D721Med (cell line): ENCODE measurements at places on chromosomes 4 and X.

DNA sequence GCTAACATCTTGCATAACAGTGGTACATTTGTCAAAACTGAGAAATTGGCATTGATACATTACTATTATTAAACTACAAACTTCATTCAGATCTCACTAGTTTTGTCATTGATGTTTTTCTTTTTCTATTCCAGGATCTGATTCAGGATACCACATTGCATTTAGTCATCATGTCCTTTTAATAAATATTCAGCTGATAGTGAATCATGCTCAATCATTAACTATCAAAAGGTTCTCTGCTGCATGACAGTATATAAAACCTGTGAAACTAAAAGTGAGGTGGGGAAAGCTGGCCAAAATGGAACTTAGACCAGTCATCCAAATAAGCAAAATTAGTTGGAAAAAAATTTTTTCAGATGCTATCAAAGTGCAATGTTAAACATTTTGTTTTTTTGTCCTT lies 28.1 kb upstream of the HS6ST2 start:
- no peak for DNase-seq

DNA sequence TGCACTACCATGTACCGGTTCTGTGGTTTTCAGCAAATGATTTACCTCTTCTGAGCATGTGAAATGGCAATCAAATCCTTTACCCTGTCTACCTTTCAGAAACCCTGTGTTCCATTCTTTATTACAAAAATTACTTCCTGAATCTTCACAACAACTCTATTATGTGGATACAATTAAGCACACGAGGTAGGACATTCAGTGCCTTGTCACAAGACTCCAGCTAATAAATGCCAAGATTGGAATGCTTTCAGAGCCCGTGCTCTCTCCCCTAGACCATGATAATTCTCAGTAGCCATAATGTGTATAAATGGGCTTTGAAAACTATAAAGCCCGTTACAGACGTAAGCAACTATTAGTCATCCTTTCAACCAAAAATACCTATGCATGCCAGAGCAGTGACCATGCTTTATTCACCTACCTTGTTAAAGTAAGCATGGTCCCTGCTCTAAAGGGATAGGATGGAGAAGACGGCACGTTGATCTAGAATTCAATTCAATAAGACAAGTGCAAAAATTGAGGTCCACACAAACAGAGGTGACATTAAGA lies 2.4 kb downstream of the RXFP1 start:
- DNase-seq, result no peak

DNA sequence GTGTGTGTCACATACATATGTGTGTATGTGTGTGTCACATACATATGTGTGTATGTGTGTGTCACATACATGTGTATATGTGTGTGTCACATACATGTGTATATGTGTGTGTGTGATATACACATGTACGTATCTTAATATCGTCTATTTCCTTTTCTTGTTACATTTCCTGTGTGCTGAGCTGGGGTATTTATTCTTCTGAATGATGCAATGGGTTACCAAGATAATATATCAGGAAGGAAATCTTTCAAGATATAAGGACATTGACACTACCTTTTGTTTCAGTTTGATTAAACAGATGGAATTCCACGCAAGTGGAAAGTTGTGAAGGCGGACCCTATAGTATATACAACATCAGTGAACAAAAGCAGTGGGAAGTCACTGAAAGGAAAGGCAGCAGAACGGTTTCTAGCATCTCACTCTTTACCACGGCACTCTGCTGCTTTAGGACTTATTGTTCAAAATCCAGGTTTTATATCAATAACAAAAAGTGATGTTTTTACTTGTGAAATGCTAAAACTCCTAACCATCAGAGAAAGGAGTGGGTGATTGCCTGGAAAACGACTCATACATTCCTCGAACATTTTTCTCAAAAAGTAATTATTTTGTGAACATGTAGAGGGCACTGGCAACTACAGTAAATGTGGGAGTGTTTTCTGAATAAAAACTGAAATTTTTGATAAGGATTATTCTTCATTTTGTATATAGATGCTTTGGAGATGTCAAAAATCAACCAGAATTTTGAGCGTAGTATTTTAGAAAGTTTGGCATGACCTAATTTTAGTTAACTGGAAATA lies 43.1 kb upstream of the IL21 start:
- no peak for DNase-seq

DNA sequence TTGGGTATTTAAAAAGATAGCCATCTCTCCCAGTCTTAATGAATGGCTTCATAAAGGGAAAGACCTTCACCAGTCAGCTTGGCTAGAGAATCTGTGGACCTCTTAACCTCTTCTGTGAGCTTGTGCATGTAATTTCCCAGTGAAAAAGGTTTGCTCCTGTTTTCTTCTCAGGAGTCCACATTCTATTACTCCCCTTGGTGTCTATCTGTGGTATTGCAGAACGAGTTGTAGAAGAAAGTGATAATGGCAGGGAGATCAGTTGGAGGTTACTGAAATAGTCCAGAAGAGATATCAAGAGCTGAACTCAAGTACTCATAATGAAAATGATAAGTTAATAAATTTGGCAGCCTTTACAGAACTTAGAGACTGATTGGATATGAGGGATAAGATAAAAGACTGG lies 16.5 kb upstream of the VAMP7 start:
- no peak for DNase-seq

GRCh38 chrX:31061091-31061490 lies 10.8 kb downstream of the FTHL17 start:
- no peak for DNase-seq

DNA sequence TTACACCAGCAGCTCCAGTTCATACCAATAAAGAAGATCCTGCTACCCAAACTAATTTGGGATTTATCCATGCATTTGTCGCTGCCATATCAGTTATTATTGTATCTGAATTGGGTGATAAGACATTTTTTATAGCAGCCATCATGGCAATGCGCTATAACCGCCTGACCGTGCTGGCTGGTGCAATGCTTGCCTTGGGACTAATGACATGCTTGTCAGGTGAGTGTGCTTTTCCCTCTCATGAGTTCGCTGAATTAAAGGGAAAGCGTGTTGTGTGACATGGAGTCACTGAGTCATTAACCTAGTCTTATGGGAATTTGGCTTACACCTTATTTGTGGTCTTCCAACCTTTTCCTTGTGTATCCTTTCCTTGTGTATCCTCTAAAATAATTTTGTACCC lies 15.9 kb downstream of the TMEM165 start:
- DNase-seq, result no peak

- peak; percentile 43 for DNase-seq
Measured at GRCh38 chrX:152926279-152926678, 28.4 kb downstream of the ZNF185 start.

DNA sequence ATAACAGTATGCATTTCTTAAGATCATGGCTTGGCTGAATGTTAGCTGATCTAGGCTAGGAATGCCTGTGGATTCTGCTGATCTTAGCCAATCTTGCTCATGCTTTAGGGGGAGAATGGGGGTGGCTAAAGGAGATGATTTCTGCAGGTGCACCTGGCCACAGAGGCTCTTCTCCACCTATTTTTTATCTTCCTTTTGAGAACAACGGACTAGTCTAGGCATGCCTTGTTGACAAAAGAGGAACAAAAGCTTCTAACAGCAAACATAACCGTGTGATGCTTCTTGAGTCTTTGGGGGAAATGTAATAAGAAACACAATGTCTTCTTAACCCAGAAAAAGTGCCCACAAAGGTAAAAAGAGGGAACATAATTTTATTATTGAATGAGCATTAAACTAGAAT lies 743.5 kb downstream of the ARAP2 start:
- no peak for DNase-seq

- no peak for DNase-seq
Measured at GRCh38 chr4:74197080-74197479, 39.2 kb downstream of the MTHFD2L start.

GRCh38 chr4:92359491-92359890 lies 55.7 kb downstream of the GRID2 start:
- DNase-seq, result no peak
